ENCODE measurements at places on chromosomes 1 and 21.

GRCh38 chr1:206737729-206738201 lies 32.8 kb upstream of the IL19 start:
- no peak for DNase-seq

GRCh38 chr1:19846338-19846737 lies 31.3 kb upstream of the RNF186 start:
- no peak for DNase-seq

DNA sequence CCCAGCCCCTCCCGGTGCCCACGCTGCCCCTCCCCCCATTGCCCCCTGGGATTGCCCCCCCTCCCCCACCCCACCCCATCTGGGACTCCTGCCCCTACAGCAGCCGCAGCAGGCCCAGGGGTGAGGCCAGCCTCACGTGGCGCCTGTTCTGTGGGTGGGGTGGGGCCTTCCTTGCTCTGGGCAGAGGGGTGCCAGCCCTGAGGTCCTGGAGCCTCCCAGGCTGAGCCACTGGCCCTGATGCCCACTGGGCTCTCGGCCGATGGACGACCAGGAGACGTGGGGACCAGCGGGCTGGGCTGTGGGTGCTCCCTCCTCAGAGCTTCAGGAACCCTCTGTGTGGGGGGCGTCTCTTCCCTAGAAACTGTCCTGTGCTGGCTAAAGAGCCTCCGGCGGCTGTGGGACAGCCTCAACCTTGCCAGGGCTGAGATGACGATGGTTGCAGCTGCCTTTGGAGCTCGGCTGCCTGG lies 5.8 kb upstream of the C1orf159 start:
- DNase-seq = no peak

GRCh38 chr1:24186993-24187790 lies at the start of gene IFNLR1:
Gene IFNLR1, minus strand, starts transcription at chr1:24187289. Its CDS starts 41 bp downstream, at chr1:24187248.
- DNase-seq = peak; percentile 62

DNA sequence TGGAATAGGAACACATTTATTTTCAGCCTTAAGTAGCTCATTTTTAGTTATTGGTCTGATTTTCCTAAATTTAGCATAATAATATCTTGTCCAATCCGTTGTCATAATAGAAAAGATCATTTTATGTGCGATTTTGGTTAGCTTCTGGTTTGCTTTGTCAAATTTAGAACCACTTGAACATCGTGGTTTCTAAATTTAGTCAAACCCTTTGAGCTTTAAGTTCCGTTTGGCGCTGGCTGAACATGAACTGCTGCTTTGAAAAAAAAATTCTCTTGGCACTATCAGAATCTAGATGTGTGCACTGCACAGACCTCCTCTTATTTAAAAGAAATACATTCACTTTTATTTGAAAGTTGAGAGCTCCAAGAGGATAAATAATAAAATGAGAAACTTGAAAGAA lies 370.6 kb downstream of the PTPRC start:
- DNase-seq = no peak

- DNase-seq = no peak
These were observed 19.9 kb downstream of the FMN2 start for GRCh38 chr1:240111558-240111957.

GRCh38 chr21:45037986-45038385 lies 36.4 kb upstream of the ADARB1 start:
- DNase-seq = no peak

DNA sequence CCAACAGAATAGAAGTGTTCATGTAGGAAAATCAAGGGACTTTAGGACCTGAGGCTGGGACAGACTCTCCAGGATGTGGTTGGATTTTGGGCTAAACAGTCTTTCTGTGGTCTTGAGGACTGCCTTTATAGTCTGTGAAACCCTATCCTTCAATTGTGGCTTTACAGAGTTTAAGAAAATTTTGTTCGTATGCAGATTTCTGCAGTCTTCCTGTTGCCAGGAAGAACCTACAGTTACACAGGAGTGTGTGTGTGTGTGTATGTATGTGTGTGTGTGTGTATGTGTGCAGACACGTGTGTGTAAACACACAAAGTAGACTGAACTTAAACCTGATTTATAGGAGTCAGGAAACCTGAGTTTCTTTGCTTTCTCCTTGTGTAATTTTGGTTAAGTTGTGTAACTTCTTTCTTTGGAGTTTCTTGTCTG lies 22.8 kb downstream of the NEK7 start:
- no peak for DNase-seq

DNA sequence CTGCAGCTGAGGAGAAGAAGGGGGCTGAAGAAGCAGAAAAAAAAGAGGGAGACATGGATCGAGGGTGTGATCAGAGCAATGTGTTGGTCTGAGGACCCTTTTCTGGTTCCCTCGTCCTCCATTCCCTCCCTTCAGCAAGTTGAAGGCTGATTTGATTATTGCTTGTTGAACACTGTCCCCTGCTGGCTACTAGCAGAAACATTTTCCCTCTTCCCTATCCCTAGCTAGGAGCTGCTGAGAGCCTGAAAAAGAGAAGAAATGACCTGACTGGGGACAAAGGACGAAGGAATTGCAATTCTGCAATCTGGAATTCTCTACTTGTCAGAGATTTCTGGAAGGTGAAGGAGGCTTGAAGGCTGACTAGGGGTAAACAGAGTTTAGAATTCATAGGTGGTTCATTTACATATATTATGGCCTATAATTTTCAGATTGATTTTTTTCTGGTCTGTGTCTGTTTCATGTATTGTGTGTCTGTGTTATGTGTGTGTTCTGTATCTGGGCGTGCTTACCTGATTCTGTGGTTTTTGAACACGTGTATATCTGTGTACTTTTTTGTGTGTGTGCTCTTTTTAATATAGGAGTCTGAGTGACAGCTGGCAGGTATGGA lies 9.8 kb downstream of the NHLH1 start:
- DNase-seq = no peak

- no peak for DNase-seq
These were observed 827.6 kb upstream of the B3GALT2 start for GRCh38 chr1:194014014-194014413.

GRCh38 chr1:154961207-154962155 lies at the start of gene PYGO2:
Gene PYGO2, minus strand, starts transcription at chr1:154961782. Its CDS starts 206 bp downstream, at chr1:154961576.
- peak; percentile 73 for DNase-seq

DNA sequence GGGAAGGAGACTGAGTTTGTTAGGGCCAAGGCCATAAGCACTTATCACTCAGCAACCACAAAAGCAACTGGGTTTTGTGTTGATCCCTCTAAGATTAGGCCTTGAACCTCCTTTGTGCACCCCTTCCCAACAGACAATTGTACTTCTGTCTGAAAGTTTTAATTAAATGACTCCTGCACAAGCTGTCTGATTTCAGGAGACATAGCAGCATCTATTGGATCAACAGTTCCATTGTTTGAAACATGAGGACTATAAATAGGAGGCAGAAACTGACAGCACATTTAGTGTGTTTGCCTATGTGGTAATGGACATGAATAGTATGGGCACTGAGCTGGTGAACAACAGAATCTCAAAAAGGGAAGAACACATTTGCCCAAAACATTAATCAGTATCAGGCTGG lies 167.3 kb upstream of the KCNJ6 start:
- DNase-seq = no peak

- DNase-seq = no peak
These were observed 1878.0 kb downstream of the MRPL39 start for GRCh38 chr21:23729331-23729730.

Measured in activated T-helper 9 cell treated with anti-CD3 and anti-CD28 coated beads, Interleukin-2, amount 50 U/mL, for 16 hours (primary cell).